Germinal center (tissue), 1 donor: ENCODE measurements at places on chromosomes 2 and 18.
A peak's percentile ranks its signal among the peaks of the same experiment; 100 is the strongest.

GRCh38 chr2:158967731-158968395, 577 bp upstream of the TANC1 start:
- DNase-seq, result no peak

DNA sequence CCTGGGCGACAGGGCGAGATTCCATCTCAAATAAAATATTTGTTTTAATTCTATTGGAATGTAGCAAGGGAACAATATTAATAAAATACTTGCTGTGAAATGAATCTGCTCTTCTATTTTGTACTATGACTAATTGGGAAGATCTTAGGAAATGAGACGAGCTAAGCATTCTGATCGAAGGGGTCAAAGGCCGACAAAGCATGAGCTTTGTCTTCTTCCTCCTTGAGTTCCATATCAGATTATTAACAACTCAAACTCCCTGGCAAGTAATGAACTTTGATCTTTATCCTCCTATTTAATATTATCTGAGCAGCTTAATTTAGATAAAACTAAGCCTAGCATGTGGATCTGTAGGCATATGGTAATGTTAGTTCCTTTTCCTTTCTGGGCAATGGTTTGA, 15.5 kb downstream of the GEMIN6 start:
- DNase-seq, result no peak

- no peak for DNase-seq
These were observed 9.3 kb downstream of the POLI start for GRCh38 chr18:54278615-54279014.

DNA sequence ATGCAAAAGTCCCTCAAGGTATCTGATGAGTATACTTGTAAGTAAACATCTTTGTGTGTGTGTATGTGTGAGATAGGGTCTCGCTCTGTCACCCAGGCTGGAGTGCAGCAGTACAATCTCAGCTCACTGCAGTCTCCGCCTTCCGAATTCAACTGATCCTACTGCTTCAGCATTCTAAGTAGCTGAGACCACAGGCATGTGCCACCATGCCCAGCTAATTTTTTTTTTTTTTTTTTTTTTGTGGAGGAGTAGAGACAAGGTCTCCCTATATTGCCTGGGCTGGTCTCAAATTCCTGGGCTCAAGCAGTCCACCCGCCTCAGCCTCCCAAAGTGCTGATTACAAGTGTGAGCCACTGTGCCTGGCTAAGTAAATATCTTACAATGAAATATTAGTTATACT, 23.2 kb downstream of the ADAM17 start:
- no peak for DNase-seq

GRCh38 chr2:192007581-192008228, 160.8 kb upstream of the CAVIN2 start:
- DNase-seq, result no peak

- no peak for DNase-seq
These were observed 101.4 kb downstream of the PLA2R1 start for GRCh38 chr2:159961037-159961436.

DNA sequence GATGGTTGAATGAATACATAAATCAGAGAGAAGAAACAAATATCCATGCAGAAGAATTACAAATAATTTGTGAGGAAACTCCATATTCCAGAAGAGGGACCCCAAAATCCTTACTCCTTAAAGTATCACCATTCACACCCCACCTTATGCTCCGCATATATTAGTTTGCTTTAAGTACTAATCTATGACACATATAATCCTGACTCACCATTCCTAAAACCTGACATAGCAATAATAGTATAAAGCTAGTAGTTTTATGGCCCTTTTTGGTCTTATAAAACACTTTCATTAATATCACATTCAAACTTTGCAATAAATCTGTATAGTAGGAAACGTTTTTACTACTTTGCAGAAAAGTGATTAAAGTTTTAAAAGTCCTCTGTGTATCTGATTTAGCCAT, 719.0 kb upstream of the SLC39A10 start:
- no peak for DNase-seq

DNA sequence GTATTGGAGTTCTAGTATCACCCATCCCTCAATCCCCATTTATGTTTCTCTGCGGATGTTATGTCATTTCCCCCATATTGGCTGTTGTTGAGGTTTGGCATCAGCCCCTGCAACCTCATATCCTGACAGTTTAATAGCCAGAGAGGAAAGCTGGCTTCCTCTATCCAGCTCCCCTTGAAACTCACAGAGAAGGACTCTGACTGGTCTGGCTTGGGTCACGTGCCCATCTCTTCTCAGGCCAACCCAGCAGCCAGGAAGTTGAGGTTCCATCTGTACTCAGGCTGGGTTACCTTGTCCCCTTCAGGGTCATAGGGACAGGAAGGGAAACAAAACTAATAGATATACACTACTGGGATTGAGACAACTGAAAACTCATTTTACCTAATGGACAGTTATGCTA, 148.0 kb upstream of the SLC14A2 start:
- DNase-seq, result peak; percentile 5

- DNase-seq, result no peak
These were observed 87.9 kb downstream of the ZNF804A start for GRCh38 chr2:184685999-184686841.

- DNase-seq, result no peak
These were observed 491.6 kb upstream of the ID2 start for GRCh38 chr2:8190279-8190678.

DNA sequence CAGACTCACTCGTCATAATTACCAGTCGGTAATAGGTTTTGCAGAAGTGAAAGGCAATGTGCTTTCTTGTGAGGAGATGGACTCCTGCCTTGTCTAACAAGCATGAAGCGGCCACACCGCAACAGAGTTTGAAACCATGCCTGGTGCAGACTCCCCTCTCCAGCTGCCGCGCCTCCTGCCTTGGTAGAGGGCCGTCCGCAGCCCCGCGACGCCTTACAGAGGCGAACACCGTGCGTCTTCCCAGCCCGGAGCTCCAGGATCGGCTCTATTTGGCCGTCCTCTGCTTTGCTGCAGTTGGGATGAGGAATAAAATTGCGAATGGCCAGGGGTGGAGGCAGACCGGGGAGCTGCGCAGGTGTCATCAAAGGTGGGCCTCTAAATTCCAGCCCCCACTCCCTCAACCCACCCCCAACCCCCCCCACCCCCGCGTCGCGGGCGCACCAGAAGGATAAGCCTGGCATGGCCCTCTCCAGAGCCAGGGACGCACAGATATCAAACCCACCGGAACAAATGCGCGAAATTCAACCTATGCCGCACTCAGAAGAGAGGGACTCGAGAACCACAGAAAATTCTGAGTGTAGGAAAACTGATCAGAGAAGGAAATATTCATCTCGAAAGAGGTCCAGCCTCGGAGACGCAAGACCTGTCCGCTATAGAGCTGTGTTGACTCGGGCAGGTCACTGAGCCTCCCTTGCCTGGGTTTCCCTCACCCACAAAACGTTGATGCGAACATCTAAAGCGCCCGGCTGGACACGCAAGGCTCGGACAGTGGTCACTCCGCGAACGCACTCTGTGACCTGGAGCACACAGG, 1.1 kb downstream of the TRABD2A start:
- DNase-seq, result peak; percentile 40
